Activated T-cell treated with anti-CD3 and anti-CD28 coated beads, Interleukin-2, amount 50 U/mL, for 72 hours (primary cell): ENCODE measurements at places on chromosomes 12 and 14. TPM values are rescaled to one million over a fixed set of nuclear protein-coding genes. Genes with fewer than 3 reads are reported as not detected.

PPP4R3A gene
- 131 TPM for total RNA-seq

FGF6 gene
- not detected for total RNA-seq

P2RX2 gene
- total RNA-seq = not detected

CIROP gene
- not detected for total RNA-seq

PIK3C2G gene
- not detected for total RNA-seq

CCDC177 gene
- not detected for total RNA-seq

RND1 gene
- total RNA-seq = 5.5 TPM

SMIM41 gene
- not detected for total RNA-seq

EIF2S3B gene
- 1.2 TPM for total RNA-seq

ANKS1B gene
- total RNA-seq = 0.63 TPM

KCNC2 gene
- total RNA-seq = not detected

ARF6 gene
- total RNA-seq = 219 TPM

LLPH gene
- total RNA-seq = 22.4 TPM

UNC79 gene
- total RNA-seq = 0.05 TPM

OLR1 gene
- total RNA-seq = not detected

RARG gene
- total RNA-seq = 36.7 TPM
